ENCODE measurements at places on chromosomes 2 and 18.

- DNase-seq = no peak
Measured at GRCh38 chr18:76493213-76494161, 1.6 kb downstream of the ZNF516 start.

DNA sequence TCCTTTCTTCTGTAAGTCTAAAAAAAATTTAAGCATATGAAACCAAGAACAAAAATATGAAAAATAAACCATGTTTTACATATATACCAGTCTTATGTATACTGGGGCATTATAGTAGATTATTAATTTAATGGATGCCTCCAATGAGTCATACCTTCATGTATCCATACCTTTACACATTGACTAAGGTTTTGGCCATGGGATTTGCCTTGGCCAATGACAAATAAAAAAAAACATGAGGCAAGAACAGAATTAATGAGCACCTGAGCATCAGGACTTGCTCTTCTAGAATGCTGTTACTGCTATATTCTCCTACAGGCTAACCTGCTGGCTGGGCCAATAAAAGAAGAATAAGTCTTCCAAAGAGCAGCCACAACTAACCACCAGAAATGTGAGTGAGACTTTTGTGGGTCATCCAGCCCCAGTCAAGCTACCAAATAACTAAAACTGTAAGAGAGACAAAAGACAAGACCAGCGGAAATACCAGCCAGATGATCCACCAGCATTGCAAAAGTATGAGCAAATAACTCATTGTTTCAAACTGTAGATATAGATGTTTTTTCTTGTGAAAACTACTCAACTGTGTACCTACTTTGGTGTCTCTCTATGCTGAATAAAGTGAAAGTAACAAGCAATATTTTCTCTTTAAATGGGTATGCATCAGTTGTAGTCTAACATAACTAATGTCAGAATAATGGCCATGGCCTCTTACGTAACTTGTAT is 749.6 kb upstream of the VRK2 start:
- no peak for DNase-seq

- no peak for DNase-seq
Measured at GRCh38 chr2:102130647-102130991, 11.9 kb upstream of the IL1R1 start.

GRCh38 chr18:6561862-6562291 is 147.2 kb upstream of the L3MBTL4 start:
- DNase-seq = no peak

- DNase-seq = no peak
Measured at GRCh38 chr2:109472974-109473373, 140.8 kb downstream of the SEPTIN10 start.

DNA sequence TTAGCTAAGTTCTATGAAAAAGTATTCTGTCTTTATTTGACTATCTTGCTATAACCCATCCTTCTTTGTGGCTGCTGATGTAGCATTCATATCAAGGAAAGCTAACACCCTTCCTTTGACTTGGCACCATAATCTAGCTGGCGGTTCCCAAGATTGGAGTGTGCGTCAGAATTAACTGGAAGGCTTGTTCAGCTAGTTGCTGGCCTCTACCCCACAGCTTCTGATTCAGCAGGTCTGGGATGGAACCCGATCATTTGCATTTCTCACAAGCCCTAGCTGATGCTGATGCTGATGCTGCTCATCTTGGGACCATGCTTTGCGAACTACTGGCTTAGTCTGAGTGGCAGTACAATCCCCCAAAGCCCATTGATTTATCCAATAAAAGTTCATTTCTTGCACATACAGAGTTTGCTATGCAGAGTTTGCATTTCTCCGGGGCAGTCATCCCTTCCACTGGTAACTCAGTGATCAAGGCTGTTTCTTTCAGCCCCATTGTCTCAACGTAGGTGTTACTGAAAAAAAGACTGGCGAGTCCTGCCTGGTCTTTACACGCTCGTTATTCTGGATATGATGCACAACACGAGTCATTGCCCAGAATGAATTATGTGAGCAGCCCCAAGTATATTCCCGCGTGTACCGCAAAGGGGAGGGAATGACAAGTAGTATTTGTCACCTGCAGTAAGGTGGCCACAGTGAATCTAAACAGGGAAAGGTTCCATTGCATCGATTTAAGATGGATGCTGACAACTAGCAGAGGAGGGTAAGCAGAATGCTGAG is 96.5 kb downstream of the ZNF532 start:
- DNase-seq = no peak

GRCh38 chr2:29106256-29106655 is 9.0 kb upstream of the CLIP4 start:
- no peak for DNase-seq

- no peak for DNase-seq
Measured at GRCh38 chr2:45643095-45643494, 8.4 kb upstream of the PRKCE start.

DNA sequence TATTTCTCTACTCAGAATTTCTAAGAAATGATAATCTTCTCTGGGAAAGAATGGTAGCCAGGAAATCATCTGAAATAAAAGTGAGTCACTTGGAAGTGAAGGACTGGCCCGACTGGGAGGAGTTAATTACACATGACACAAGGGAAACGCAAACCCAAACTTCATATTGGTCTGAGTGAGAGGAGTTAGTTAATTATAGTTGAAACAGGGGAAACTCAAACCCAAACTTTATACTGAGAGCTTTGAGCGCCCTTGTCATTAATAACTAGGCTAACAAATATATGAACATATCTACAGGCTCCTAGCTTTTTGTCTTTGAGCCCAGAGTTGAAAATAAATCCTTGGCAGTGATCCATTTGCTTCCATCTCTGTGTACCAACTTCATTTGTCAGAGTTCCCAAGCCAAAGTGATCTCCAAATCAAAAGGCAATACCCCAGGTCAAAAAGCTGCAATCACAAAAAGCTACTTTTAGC is 187.8 kb upstream of the COL3A1 start:
- no peak for DNase-seq

DNA sequence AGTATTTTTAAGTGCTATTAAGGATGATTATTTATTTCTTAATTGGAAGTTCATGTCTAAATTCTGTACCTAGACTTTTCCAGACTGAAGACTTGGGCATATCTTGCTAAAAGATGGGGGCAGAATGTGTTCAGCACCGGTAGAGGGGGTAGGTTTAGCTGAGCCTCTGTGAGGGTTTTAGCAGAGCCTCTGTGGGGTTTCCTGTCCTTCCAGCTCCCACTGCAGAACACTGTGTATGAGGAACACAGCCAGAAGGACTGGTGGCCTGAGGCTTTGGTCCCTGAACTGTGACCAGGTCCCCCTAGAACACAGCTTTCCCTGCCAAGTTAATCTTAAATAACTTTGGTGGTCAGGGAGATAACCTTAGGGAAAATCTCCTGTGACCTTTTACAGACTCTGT is 123.4 kb upstream of the EPC2 start:
- no peak for DNase-seq
